ENCODE measurements at places on chromosomes 12 and 14.

- DNase-seq: no peak
Measured at GRCh38 chr12:93006471-93007208, 77.5 kb upstream of the EEA1 start.

GRCh38 chr14:21933681-21934080 lies 260.1 kb upstream of the OR4E1 start:
- DNase-seq: no peak

DNA sequence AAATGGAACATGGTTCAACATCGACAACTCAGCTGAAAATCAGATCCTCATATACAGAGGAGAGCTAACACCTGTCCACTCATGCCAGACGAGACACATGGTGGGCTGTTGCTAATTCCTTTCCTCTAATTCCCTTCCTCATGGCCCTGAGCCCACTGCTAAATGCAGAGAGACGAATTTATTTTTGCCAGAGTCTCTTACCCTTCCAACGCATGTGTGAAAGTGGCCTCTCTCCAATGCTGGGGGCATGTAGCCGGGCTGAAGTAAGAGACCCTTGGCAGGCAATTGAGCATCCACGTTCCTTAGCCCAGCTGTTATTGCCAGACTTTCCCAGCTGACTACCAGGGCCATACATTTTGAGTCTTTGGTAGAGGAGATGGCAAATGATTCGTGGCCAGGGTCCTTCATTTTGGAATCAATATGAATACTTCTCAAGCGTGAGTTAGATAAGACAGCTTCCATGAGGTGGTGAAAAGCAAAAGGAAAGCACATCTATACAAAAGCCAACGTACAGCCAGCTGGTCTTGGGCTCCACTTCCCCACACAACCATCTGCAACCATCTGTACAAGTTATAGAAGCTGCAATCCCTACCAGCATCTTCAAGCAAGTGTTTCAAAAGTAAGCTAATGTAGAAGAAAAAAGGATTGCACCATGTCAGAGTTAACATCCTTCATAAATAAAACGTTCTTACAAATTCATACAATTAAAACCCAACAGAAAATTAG lies 28.6 kb downstream of the CORO1C start:
- no peak for DNase-seq

- no peak for DNase-seq
Measured at GRCh38 chr14:79405512-79405910, 805.8 kb downstream of the DIO2 start.

DNA sequence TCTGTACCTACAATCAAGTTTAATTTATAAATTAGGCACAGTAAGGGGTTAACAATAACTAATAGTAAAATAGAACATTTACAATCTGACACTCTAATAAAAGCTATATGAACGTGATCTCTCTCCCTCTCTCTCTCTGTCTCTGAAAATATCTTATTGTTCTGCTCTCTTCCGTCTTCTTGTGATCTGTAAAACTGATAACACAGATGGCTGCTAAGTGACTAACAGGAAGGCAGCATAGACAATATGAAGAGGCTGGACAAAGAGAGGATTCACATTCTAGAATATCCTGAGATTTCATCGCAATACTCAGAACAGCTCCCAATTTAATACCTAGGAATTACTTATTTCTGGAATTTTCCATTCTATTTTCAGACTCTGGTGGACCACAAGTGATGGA lies 827.2 kb downstream of the FLRT2 start:
- no peak for DNase-seq

DNA sequence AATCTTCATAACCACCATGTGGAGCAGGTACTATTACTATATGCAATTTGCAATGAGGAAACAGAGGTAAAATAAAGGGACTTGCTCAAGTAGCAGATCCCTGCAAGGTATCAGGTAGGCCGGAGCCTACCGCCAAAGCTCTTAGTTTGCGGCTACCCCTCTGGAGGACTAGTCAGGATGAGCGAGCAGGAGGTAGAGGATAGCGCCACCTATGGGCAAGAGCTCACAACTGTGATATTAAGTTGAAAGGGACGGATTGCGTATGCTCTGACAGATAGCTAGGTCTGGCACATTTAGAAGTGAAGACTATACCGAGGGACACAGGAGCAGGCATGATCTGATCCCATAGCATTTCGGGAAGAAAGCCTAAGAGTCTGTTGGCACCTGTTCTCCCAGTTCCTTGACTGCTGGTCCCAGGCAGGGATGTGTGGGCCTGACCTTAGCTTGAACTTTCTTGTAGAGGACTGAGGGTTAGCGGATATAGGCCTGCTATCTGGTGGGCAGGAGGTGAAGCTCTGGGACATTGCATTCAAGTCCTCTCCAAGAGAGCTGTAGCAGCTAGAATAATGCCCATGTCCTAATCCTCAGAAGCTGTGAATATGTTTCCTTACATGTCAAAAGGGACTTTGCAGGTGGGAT lies 48.0 kb downstream of the SLC17A8 start:
- peak; percentile 37 for DNase-seq

GRCh38 chr14:103130017-103130764 lies 6.9 kb downstream of the TNFAIP2 start:
- DNase-seq: no peak

- DNase-seq: no peak
Measured at GRCh38 chr14:69037790-69038454, 58.8 kb upstream of the ACTN1 start.

- no peak for DNase-seq
Measured at GRCh38 chr12:13592063-13592942, 389.1 kb downstream of the GRIN2B start.

DNA sequence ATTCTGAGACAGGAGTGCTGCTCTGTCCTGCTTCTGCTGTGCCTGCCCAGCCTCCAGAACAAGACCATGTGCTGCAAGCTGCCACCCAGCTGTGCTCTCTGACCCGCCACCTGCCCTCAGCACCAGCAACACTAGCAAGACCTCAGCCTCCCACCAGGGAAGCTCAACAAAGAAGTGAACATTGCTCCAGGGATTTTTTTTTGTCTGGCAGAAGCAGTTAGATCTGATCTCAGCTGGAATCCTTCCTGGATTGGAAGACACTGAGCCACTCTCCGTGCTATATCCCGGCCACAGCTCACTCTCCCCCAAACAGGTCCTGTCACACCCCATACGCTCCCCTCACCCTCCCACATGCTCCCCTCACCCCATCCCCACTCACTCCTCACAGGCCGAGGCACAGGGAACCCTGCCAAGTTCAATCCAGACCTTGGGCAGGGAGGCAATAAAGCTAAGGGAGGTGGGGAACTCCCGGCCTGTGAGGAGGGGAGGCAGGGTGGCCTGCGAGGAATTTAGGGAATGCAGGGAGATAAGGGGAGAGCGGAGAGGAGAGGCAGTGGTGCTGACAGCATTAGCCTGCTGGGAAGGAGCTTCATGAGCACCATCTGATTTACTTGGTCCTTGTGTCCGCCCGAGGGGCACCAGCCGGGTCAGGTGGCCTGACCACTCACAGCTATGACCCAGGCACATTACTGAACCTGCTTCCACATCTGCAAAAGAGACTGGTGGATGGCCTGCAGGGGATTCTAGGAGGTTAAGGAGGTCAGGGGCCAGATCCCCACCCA lies 29.7 kb downstream of the CCDC85C start:
- DNase-seq: peak; percentile 67

GRCh38 chr14:103871596-103872480 lies 24.5 kb upstream of the PPP1R13B start:
- DNase-seq: peak; percentile 81

GRCh38 chr12:115060477-115061168 lies 376.6 kb upstream of the TBX3 start:
- DNase-seq: no peak

GRCh38 chr14:71113376-71113775 lies 206.1 kb downstream of the PCNX1 start:
- DNase-seq: no peak

DNA sequence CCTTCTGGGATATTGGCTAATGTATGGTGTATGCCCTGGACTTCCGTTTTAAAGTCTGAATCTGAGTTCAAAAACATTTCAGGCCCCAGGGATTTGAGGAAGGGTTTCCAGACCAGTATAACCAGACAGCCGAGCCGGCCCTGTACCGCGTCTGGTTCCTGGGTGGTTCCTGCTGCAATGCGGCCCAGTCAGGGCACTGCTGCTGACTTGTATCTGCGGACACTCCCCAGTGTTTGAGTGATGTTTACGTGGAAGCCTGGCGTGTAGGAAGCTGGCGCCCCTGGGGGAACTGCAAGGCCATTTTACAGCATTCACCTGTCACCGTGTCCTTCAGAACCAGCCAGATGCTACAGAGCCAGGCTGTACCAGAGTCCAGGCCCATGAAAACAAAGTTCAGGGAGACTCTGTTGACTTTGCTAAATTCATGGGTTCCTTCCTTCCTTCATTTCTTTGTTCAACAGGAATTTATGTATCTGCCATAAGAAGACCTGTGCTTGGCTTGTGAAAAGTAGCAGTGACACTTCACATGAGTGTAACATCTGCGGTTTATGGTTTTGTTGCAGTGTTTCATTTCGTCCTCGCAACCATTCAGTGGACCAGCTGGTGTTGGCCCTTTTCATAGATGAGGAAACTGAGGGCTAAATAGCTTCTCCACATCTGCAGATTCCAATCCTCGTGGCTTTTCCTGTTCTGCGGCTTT lies 16.8 kb downstream of the EML1 start:
- no peak for DNase-seq

DNA sequence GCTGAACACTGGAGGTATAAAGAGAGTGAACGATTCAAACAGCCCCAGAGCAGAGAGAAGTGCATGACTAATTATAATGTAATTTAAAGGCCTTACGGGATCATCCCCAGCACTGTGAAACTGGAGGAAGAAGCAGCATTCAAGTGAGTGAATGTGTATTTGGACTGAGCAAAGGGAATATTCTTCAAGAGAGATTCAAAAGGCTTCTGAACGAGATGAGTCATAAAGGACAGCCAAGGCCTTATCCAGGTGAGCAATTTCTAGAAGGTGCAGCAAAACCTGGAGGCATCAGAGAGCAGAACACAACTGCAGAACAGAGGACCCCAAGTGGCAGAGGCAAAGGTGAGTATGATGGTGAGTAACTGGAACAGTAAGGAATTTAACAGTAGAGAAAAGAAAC lies 127.2 kb downstream of the BCAT1 start:
- DNase-seq: no peak

- no peak for DNase-seq
Measured at GRCh38 chr12:108531929-108532848, 17.1 kb downstream of the FICD start.

- DNase-seq: peak; percentile 30
Measured at GRCh38 chr12:121748218-121748570, 35.6 kb downstream of the TMEM120B start.

- no peak for DNase-seq
Measured at GRCh38 chr14:22641846-22642245, 2.3 kb downstream of the OR6J1 start.

GRCh38 chr12:127861406-127861805 lies 405.6 kb upstream of the TMEM132C start:
- no peak for DNase-seq

- no peak for DNase-seq
Measured at GRCh38 chr14:59067127-59067894, 121.2 kb upstream of the DAAM1 start.

GRCh38 chr14:81200054-81200453 lies 20.7 kb downstream of the GTF2A1 start:
- DNase-seq: no peak

GRCh38 chr14:37994846-37995372 lies 212.8 kb upstream of the SSTR1 start:
- no peak for DNase-seq

GRCh38 chr14:86088156-86088555 lies 558.2 kb downstream of the FLRT2 start:
- no peak for DNase-seq

DNA sequence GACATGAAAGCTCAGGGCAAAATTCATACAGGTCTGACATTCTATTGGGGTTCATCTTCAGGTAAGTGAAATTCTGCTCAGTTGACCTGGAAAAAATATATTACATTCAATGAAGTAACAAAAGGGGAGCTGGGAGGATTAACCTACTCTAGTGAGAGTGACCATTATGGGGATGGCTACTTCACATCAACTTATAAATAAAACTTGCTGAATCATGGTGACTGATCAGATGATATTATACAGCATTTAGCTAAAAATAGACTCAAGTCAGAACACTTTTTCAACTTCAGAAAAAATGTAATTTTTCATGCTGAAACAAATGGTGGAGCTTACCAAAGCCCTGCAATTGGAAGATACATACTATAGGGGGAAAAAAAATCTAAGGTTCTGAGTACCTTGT lies 800.2 kb downstream of the FSCB start:
- no peak for DNase-seq

- peak; percentile 80 for DNase-seq
Measured at GRCh38 chr14:24058260-24058950, 6.6 kb downstream of the CARMIL3 start.

DNA sequence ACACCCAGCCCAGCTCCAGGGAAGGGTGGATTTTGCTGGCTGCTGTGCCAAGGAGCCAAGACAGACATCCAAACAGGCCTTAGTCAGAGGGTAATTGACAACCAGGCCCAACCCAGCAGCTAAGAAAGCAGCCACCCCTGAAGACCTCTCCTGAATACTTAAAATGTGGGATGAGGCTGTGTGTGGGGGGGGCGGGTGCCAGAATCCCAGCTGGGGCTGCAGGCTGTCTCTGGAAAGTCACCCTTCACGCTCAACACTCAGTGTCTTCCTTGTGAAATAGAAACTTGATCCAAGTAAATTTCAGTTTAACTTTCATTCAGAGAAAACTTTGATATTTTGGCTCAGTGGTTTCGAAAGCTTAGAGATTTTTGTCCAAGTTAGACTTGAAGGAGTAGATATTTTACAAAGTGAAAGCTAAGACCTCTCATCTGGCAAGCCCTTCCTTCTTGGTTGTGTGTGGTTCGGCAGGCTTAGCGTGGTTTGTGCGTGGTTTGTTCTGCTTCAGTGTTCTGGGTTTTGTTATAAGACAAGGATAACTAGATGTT lies 5.1 kb downstream of the PAPLN start:
- DNase-seq: no peak

All from left lung (tissue), 14 donors.